CD8-positive, alpha-beta memory T cell (primary cell): ENCODE measurements at places on chromosomes 2 and 18.

DNA sequence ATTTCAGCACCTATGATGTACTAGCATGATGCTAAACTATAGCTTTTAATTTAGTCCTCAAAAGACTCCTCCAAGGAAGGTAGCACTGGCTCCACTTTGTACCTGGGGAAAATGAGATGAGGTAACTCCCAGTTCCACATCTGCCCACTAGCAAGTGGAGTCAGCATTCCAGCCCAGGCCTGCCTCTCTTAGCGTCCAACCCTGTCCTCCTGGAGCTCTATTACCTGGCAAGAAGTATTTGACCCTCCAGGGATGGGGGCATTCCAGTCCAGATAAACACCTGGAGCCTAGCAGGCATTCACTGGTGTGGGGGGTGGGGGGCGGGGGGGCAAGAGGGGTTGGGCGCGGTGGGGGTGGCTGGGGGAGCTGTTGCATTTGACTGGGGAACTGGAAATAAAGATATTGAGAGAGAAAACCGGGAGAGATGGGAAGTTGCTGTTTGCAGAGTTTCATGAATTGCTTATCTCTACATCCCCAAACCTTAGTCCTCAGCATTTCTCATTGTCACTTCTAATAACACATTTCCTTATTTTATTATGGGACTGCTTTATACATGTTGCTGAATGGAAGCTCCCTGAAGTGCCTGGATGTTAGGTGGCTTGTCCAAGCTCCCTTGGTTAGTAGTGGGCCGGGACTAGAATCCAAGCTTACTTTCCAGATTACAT, 22.0 kb upstream of the FZD5 start:
- DNase-seq = no peak

DNA sequence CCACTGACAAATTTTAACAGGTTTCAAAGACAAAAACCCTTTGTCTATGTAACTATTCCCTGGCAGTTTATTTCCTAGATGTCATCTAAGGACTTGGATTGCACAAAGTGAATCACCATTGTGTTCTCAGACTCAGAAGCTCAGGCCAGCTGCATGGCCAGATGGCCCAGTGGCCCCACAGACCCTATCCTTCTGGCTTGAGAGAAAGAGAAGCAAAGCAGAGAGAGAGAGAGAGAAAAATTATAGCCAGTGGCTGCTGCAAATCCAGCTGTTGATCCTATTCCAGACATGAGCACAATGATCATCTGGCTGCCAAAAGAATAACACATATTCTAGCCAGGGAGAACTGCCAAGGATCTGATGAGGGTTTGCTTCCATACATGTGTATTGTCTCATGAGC, 25.8 kb downstream of the CTLA4 start:
- DNase-seq = no peak

DNA sequence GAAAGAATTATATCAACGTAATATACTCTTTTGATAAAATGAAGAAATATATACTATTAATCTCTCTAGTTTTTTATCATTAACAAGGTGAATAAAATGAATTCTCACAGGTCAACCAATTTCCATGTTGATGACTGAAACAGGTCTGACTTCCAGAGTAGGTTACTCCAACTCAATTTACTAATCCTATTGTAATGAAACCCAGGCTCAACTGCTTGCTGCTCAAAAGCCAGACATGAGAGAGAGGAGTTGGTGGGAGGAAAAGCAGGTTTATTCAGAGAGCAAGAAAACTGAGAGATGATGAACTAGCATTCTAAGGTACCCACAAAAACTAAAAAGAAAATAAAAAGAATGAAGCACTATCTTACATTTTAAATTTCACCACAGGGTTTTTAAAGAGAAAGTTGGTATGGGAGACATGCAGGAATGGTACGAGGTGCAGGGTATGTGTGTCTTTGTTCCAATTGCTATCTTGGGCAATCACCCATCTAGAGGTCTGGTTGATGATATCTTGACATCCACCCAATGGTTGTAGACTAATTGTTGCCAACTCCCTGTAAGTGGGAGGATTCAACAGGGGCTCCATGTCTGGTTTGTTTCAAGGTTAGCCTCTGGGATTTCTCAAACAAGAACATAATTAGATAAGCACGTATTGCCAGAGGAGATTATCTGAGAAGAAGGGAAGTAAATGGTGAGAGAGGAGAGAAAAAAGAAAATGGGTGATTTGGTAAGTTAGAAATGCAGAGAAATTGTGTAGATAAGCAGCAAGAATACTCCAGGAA, 471.4 kb upstream of the REG3G start:
- no peak for DNase-seq

DNA sequence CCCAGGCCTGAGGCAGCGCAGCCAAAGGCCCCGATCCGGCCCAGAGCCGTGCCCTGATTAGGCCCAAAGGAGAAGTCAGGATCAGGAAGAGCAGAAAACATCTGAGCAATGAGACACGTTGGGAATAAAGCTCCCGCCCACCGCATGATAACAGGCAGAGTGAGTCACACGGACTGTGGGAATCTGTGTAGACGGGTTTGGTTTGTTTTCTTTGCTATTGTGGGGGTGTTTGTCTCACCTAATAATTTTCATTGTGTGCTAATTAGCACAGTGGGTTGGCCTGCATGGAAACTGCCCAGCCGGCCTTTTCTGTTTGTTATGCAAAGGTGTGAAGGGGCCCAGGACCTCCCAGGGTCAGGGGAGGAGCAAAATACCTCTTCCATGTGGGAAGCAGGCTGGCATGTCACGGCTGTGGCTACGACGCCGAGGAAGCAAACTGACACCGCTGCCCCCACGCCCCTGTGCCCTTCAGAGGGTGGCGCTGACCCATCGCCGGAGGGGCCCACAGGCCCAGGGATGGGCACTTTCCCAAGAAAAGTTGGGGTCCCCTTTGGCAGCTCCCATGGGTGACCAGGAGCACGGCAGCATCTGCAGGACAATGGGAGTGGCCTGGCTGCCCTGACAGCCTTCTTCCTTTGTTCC, 68.4 kb upstream of the CTDP1 start:
- no peak for DNase-seq

DNA sequence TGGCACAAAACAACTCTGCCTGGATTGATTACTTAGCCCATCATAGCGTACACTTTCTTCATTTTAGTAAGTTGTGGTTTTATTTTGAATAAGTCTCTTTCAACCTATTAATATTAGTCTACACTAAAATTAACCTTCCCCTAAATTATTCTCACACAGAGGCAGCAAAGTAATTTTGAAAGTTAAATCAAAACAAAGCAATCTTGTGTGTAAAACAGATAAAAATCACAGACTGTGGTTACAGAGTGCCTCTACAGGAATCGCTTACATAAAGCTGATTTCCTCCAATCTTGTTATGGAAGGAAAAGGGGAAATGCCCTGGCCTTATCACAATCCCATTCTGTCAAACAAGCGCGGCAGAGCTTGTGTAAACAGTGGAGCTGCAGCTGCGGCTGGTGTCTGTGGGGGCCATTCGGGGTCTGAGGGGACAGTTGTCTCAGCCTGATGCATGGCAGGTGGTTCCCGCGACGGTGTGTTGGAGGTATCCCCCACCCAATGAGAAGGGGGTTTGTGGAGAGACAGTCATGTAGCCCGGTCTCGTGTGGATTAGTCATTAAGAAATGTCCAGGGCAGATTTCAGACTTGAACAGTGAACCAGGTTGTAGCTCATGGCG, 42.1 kb downstream of the BCL2L11 start:
- no peak for DNase-seq

- peak; percentile 63 for DNase-seq
These were observed 60.8 kb downstream of the MBP start for GRCh38 chr18:77071711-77072292.

DNA sequence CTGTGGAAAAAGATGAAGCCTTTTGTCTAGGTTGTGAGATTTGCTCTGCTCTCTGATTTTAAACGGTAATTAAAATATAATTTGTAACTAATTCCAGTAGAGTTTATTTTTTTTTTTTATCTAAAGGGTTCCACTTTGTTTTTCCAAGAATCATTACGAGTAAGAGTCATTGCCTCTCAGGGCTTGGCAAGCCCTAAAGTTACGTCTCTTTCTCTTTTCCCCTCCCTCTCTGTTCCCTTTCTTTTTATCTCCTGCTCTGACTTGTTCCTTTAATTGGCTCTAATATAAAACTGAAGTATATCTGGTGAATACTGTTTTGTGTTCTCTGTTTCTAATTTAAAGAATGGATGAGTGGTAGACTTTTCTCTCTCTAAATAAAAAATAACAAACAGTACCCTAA, 75.8 kb downstream of the CALCRL start:
- DNase-seq = no peak

GRCh38 chr2:53600815-53601214, 166.8 kb upstream of the CHAC2 start:
- no peak for DNase-seq

DNA sequence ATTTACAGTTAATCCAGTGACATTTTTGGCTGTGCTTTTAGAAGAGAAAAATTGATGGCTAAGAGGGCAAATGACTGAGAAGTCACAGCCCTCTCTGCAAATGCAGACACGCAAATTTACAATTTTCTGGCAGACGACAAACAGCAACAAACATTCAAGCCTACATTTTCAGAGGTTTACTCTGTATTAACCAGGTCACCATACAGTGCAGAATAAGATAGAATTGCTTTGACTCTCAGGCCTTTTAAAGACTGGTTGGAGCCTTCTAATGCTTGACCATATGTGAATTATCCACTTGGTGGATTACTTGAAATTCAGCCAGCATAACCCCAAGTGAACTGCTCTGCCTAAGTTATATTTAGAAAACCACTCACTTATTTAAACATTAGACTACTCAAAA, 280.9 kb upstream of the STON1 start:
- DNase-seq = no peak

DNA sequence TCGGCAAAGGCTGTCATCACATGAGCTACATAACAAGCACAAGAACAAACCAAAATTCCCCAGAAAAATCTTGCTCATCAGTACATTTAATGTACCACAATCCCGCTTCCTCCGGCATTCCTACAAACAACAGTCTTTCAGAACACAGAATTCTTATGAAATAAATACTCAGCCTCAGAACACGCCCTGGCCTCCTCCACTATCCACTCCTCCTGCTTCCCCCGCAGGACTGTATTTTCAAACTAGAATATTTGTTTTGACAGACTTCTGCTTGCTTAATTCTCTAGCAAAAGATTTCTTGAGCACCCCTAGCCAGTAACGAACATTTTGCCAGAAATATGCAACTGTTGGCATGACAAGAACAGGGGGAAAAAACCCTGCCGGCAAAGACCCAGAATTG, 131.2 kb downstream of the THADA start:
- DNase-seq = no peak

- no peak for DNase-seq
These were observed 12.5 kb upstream of the TGOLN2 start for GRCh38 chr2:85340034-85340892.

DNA sequence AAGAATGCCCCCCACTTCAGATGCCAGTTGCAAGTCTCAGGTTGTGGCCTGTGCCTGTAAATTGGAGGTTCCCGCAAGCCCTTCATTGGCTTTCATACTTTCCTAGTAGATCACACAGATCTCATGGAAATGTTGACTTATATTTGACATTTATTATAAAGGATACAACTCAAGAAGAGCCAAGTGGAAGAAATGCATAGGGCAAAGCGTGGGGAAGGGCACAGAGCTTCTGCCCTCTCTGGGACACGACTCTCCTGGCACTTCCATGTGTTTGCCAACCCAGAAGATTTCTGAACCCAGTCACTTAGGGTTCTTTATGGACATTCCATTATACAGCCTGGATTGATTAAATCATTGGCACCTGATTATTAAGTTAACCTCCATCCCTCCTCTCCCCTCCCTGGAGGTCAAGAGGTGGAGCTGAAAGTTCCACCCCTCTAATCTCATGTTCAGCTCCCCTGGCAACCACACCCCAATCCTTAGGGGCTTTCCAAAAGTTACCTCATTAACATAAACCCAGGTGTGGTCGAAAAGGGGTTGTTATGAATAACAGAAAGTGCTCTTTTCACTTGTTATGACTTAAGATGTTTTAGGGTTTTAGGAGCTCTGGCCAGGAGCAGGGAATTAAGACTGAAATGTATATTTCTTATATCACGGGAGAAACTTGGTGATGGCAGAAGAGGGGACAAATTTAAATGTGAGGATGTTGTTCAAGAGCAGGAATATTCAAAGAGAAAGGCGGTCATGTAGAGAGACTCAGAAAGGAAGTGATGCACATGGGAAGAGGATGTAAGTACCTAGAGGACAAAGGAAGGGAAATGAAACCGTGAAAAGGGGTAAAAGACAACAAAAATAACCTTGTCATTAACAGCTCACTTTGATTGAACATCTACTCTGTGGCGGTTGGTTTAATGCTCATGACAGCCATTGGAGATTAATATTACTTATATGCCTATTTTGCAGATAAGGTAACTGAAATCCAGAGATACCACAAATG, 31.8 kb downstream of the SP100 start:
- peak; percentile 21 for DNase-seq
